Type B pancreatic cell (in vitro differentiated cells): ENCODE measurements at places on chromosomes 2 and 18.

DNA sequence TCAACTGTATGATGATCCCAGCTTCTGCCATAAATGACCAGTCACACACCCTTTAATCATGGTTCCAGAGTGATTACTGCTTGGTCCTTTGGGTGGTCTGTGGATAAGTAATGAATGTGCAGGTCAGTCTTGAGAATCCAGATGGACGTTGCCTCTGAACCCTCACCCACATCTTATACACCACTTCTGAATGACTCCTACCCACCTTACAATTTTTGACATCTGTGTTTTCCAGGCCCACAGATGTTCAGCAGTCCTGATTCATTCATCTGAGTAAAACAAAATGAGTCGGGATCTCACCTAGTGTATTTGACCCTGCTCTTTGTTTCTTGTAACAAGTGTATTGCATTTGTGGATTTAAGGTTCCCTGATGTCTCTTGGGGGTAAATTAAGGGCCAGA is 194.1 kb upstream of the CCDC68 start:
- no peak for DNase-seq

- peak; percentile 60 for DNase-seq
Observed at GRCh38 chr2:232489516-232490220, 2.0 kb upstream of the ECEL1 start.

GRCh38 chr2:133167990-133168389 is 400.3 kb downstream of the NCKAP5 start:
- DNase-seq = no peak

GRCh38 chr2:14702258-14702657 is 69.7 kb downstream of the LRATD1 start:
- no peak for DNase-seq

GRCh38 chr2:112682101-112682500 is 36.4 kb downstream of the SLC20A1 start:
- no peak for DNase-seq

DNA sequence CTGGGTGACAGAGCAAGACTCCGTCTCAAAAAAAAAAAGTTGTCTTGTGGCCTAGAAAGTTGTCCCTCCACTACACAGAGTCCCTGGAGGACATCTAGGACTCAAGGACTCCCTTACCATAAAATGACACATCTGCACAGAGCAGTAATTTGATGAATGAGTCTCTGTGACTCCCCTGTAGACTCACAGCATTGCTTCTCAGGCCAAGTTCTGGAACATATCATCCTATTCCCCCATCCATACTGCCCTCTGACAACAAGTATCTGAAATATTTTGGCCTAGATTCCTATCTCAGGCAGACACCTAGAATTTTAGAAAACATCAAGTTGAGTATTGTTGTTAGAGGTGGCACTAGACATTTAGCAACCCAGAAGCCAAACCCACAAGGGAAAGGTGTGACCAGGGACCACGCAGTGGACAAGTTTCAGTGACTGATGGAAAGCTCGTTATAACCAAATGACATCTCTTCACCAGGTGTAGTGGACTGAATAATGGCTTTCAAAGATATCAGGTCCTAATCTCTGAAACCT is 97.9 kb upstream of the ATP8B1 start:
- DNase-seq = no peak

- DNase-seq = peak; percentile 54
Observed at GRCh38 chr18:48354746-48355260, 54.4 kb downstream of the ZBTB7C start.

- no peak for DNase-seq
Observed at GRCh38 chr2:95314598-95314963, 17.4 kb downstream of the KCNIP3 start.

GRCh38 chr2:47266939-47267710 is 112.0 kb upstream of the STPG4 start:
- no peak for DNase-seq

- no peak for DNase-seq
Observed at GRCh38 chr18:48542513-48543181, 3.8 kb downstream of the CTIF start.

GRCh38 chr2:235603659-235604058 is 109.8 kb downstream of the AGAP1 start:
- no peak for DNase-seq

DNA sequence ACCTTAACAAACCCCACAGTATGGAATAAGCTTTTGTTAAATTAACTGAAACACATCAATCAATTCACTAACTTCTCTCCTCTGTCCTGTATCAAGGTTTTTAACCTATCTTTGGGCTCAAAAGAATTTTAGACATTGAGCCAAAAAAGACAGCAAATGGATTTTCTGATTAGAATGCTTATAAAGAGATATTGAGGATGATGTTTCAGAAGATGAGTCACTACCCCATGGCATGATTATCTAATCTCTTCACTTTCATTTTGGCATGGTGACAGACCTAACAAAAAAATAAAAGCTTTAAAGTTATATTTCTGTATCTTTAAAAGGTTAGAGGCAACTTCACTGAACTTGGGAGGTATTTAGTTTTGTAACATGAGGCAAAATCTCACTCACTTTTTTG is 55.5 kb downstream of the SGPP2 start:
- no peak for DNase-seq

DNA sequence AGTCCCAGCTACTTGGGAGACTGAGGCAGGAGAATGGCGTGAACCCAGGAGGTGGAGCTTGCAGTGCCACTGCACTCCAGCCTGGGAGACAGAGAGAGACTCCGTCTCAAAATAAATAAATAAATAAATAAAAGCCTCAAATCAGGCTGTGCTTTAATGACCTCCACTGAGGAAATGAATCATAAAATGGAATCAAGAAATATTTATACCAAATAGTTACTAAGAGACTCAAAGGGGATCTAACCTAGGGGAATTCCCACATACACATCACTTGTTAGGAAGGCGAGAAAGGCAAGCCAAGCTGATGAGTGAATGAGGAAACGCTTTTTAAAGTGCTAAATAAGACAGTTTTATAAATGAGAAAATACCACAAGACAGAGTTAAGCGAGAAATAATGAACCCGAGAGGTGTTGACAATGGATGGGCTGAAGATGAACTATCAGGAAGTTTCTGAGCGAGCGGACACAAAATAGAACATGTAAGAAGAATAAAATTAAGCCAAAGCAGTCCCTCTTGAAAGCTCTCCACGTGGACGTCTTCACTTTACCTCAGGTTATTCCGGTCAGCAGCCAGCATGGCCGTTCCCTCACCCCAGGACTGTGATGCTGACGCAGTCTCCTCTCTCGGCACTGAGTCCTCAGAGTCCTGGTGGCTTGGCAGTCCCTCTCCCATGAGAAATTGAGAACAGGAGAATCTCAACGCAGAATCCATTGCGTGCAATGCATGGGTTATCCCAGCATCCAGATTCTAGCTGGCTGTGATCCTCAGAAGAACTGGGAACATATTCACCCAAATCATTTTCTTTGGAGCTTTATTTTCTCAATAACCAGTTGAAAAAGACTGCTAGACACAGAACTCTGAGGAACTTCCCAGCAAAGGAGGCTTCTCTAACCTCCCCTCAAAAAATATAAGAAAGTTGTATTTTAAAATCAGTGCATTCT is 22.3 kb downstream of the PXDN start:
- no peak for DNase-seq

- peak; percentile 65 for DNase-seq
Observed at GRCh38 chr2:240502059-240502429, 55.7 kb downstream of the ANKMY1 start.

- DNase-seq = no peak
Observed at GRCh38 chr2:71064110-71064611, 4.3 kb upstream of the NAGK start.

- no peak for DNase-seq
Observed at GRCh38 chr18:8299054-8299980, 309.9 kb upstream of the RAB12 start.

DNA sequence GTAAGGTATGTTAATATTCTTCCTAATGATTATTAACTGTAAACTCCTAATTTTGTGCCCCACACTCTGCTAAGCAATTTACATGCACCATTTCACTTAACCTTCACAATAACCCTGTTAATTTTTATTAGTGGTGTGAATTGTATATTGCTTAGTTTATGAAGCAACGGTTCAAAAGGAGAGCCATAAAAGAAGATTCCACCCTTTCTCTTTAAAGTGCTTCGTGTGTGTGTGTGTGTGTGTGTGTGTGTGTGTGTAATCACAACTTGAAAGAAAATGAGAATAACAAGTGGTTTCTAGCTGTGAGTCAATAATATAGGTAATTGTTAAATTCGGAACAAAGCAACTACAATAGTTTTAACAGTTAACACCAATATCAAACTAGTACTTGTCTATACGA is 60.6 kb downstream of the CCNT2 start:
- DNase-seq = no peak

DNA sequence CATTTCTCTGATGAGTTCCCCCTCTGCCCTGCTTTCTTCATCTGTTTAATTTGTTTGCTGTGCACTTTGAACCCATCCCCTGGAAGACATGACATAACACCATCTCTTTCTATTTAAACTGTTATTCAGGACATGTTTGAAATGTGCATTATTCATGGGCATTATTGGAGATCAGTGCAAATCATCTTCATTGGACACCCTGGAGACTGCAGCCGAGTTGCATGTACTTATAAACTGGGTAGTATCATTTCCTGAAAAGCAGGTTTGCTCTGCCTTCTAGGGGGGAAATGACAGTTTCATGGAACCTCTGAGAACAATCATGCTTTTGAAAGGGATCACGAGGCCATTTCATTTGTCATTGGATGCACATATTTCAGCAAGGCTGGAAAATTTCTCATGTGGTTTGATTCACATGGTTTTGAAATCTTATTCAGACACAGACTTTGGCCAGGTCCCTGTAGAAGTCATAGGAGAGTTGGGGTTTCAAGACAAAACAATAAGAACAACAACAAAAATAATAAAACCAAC is 462.8 kb upstream of the MEX3C start:
- no peak for DNase-seq

DNA sequence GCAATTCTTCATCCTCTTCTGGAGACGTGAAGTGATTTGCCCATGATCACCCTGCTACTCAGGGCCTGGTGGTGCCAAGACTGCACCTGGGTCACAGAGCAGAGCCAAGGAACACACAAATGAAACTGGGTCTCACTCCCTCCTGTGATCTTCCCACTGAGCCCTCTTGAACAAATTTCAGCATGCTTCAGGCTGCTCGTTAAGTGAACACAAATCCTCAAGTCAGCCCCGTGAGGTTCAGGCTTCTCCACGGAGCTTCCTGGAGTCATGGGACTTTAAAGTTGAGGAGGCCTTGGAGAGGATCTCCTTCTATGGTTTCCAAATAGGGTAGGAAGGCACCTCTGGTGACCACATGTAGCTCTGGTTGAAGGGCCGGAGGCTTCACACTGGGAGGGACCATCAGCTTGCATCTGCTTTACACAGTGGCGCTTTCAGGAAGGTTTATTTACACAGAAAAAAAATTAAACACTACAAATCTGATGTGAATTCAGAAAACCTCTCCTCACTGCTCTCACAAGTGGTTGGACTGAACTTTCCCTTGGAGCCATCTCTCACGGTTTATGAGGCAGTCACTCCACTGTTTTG is 255.4 kb downstream of the LOXHD1 start:
- no peak for DNase-seq

DNA sequence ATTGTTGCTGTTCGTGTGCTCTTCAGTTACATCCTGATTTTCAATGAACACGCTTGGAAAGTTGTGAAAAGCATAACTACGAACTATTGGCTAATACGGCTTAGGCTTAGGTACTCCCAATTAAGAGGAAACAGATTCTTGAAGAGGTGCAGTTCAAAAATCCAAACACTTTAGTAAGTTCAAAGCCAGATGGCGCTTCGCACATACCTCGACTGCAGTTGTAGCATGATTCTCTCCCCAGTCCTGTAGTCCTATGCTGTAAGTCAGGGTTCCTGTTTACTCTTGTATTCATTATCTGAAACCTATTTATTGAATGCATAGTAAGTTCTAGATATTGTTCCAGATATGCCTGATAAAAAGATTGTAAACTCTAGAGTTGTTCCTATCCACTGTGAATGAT is 165.2 kb downstream of the TRIB2 start:
- DNase-seq = no peak

GRCh38 chr2:96091141-96091710 is 25.1 kb downstream of the ADRA2B start:
- DNase-seq = no peak
